ENCODE measurements at places on chromosomes 12 and 14.

GRCh38 chr14:95287176-95287754 lies 32.4 kb downstream of the CLMN start:
- no peaks in the 10 kb centered on the region for H3K36me3 ChIP-seq
- peaks cover 2% of the 10 kb centered on the region for H3K4me1 ChIP-seq
- DNase-seq, result no peak
- H3K27me3 ChIP-seq, result no peaks in the 10 kb centered on the region
- H3K4me3 ChIP-seq, result no peak overlapping the region

GRCh38 chr12:43979450-43979849 lies 143.6 kb downstream of the TMEM117 start:
- H3K27ac ChIP-seq, result no peak overlapping the region
- DNase-seq, result no peak
- H3K27me3 ChIP-seq, result no peaks in the 10 kb centered on the region

DNA sequence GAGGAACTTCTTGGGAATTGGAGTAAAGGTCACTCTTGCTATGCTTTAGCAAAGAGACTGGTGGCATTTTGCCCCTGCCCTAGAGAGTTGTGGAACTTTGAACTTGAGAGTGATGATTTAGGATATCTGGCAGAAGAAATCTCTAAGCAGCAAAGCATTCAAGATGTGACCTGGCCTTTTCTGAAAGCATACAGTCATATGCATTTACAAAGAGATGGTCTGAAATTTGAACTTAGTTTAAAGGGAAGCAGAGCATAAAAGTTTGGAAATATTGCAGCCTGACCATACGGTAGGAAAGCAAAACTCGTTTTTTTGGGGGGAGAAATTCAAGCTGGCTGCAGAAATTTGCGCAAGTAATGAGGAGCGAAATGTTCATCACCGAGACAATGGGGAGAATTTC lies 60.9 kb downstream of the NUBPL start:
- H3K4me1 ChIP-seq, result no peaks in the 10 kb centered on the region
- H3K27me3 ChIP-seq, result no peaks in the 10 kb centered on the region
- H3K27ac ChIP-seq, result no peak overlapping the region
- no peak overlapping the region for H3K4me3 ChIP-seq
- no peaks in the 10 kb centered on the region for H3K36me3 ChIP-seq

- H3K4me1 ChIP-seq, result peaks cover 8% of the 10 kb centered on the region
- no peak for DNase-seq
- peaks cover 43% of the 10 kb centered on the region for H3K27me3 ChIP-seq
Observed at GRCh38 chr12:52052468-52053186, 1.4 kb downstream of the NR4A1 start.

DNA sequence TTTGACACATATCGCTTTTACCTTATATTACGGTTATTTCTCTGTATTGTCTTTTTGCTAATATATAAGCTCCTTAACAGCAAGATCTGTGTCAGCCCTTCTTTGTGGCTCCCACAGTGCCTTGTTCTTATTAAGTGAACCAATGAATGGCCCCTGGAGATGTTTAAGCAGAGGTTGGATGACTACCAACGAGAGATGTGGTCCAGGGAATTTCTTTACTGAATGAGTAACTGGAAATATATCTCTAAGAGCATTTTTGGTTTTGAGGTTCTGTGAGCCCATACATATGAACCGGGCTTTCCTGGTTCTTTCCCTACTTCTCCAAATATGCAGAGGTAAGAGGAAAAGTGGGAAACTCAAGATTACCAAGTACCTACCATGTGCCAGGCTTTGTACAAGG lies 23.5 kb downstream of the CALCOCO1 start:
- no peaks in the 10 kb centered on the region for H3K4me1 ChIP-seq
- H3K27me3 ChIP-seq, result peaks cover 6% of the 10 kb centered on the region
- H3K4me3 ChIP-seq, result no peak overlapping the region
- no peak for DNase-seq
- H3K27ac ChIP-seq, result no peak overlapping the region

DNA sequence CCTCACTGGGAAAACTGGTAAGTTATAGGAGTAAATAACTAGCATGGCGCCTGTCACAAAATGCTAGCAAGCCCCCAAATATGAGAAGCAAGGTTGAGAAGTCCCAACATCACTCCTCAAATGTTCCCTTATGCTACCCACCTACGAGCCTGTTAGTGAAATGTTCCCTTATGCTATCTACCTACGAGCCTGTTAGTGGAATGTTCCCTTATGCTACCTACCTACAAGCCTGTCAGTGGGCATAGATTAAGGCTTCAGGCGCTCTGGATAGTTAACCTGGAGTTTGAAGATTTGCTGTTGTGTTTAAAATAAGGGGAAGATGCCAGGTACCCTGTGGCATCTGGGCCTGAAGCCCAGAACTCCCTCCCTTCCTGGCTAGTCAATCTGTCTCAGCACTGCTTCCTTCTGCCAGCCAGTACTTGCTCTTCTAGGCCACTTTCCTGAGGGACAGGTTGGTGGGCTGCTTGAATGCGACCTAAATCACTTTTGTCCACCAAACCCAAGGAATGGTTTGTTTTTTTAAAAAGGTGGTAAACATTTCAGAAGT lies 67.1 kb upstream of the SINHCAF start:
- H3K4me1 ChIP-seq, result no peaks in the 10 kb centered on the region
- H3K36me3 ChIP-seq, result no peaks in the 10 kb centered on the region
- no peak overlapping the region for H3K27ac ChIP-seq
- H3K4me3 ChIP-seq, result no peak overlapping the region
- no peak for DNase-seq

DNA sequence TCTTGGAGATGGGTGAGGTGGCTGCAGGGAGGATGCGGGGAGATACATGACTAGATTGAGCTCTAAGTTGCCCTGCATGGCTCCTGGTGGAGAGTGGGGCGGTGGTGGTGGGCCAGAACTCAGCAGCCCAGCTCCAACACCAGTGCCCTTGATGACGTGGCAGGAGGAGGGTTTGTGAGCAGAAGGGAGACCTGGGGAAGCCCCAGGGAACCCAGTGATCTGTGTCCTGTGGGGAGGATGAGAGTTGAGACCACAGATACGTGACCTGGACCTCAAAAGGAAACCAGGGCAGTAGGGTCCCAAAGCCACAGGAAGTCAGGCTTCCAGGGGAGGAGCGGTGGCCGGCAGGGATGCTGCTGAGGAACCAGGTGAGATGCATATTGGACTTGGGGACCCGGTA lies 989.1 kb upstream of the TMEM132C start:
- no peak overlapping the region for H3K4me3 ChIP-seq
- DNase-seq, result no peak
- H3K27ac ChIP-seq, result no peak overlapping the region
- H3K4me1 ChIP-seq, result no peaks in the 10 kb centered on the region

- no peaks in the 10 kb centered on the region for H3K27me3 ChIP-seq
- no peak overlapping the region for H3K4me3 ChIP-seq
- H3K4me1 ChIP-seq, result peaks cover 22% of the 10 kb centered on the region
- no peak overlapping the region for H3K27ac ChIP-seq
- DNase-seq, result peak; percentile 93
- H3K36me3 ChIP-seq, result no peaks in the 10 kb centered on the region
Observed at GRCh38 chr12:5200278-5201087, 156.8 kb downstream of the KCNA5 start.

DNA sequence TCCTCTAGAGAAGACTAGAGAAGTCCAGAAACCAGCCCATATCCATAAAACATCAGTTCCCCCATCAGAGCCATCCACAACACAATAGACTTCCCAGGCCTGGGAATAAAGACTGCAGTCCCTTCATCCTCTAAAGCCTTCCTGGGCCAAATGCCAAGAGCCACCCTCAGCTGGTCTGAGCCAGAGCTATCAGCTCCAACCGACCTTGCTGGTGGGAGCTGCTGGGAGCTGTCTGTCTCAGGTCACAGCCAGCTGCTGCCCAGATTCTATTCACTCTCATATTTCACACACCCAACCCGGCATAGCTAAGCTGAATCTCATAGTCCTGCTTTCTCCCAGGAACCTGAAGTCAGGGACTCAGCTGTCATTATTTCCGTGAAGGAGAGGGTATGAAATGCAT lies 10.9 kb upstream of the TFCP2 start:
- no peaks in the 10 kb centered on the region for H3K27me3 ChIP-seq
- H3K36me3 ChIP-seq, result no peaks in the 10 kb centered on the region
- DNase-seq, result no peak
- no peak overlapping the region for H3K27ac ChIP-seq
- H3K4me3 ChIP-seq, result no peak overlapping the region

- H3K27ac ChIP-seq, result no peak overlapping the region
- H3K4me1 ChIP-seq, result peaks cover 7% of the 10 kb centered on the region
- H3K36me3 ChIP-seq, result no peaks in the 10 kb centered on the region
- no peak for DNase-seq
- H3K4me3 ChIP-seq, result peak overlapping the region; percentile 12
Observed at GRCh38 chr14:104931771-104932675, 7.3 kb downstream of the PLD4 start.

- H3K36me3 ChIP-seq, result no peaks in the 10 kb centered on the region
- H3K4me1 ChIP-seq, result no peaks in the 10 kb centered on the region
- H3K27me3 ChIP-seq, result no peaks in the 10 kb centered on the region
Observed at GRCh38 chr14:68526512-68527091, 266.3 kb downstream of the ZFP36L1 start.

DNA sequence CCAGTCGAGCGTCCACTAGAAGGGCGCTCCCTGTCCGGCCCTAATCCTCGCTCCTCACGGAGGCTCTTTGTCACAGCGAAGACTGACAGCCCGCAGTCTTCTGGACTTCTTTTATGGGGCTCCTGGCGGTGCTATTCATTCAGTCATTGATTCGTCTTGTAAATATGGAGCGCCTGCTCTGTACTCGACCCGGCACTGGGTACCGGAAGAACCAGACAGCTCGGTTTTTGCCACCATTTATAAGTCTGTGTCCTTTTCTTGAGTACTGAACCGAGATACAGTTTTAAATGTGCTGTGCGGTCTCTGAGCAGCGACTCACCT lies 570 bp downstream of the DMAC2L start:
- H3K27ac ChIP-seq, result peak overlapping the region; percentile 90
- no peaks in the 10 kb centered on the region for H3K27me3 ChIP-seq
- H3K36me3 ChIP-seq, result 0 out of 2 replicates have a peak, but pooled peaks cover 2% of the 10 kb centered on the region
- H3K4me3 ChIP-seq, result peak overlapping the region; percentile 71
- DNase-seq, result no peak

- no peak overlapping the region for H3K4me3 ChIP-seq
- no peaks in the 10 kb centered on the region for H3K36me3 ChIP-seq
- H3K27ac ChIP-seq, result no peak overlapping the region
- peaks cover 5% of the 10 kb centered on the region for H3K4me1 ChIP-seq
- H3K27me3 ChIP-seq, result no peaks in the 10 kb centered on the region
Observed at GRCh38 chr12:89251342-89252271, 100.7 kb downstream of the DUSP6 start.

GRCh38 chr12:18416412-18416811 lies 155.1 kb downstream of the PIK3C2G start:
- H3K4me3 ChIP-seq, result no peak overlapping the region
- no peaks in the 10 kb centered on the region for H3K36me3 ChIP-seq
- no peak overlapping the region for H3K27ac ChIP-seq
- no peaks in the 10 kb centered on the region for H3K27me3 ChIP-seq
- no peak for DNase-seq

DNA sequence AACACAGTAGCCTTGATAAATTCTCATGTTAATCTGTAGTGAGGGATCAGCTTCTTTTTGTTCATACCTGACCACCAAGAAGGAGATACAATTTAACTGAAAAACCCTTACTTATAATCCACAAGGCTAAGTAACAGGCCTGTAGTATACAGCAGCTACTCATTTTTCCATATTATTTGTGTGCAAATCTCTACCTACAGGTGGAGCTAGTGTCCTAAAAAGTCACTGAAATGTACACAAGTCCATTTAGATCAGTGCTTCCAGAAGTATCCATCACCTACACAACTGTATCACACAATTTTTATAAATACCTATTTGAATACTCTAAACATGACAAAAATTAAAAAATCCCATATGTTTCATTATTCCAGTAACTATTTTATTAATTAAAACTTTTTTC lies 173.2 kb downstream of the SLC35F4 start:
- H3K4me3 ChIP-seq, result no peak overlapping the region
- no peaks in the 10 kb centered on the region for H3K36me3 ChIP-seq
- no peak overlapping the region for H3K27ac ChIP-seq
- DNase-seq, result no peak
- no peaks in the 10 kb centered on the region for H3K4me1 ChIP-seq
- no peaks in the 10 kb centered on the region for H3K27me3 ChIP-seq

- no peaks in the 10 kb centered on the region for H3K27me3 ChIP-seq
- H3K4me3 ChIP-seq, result no peak overlapping the region
- no peaks in the 10 kb centered on the region for H3K4me1 ChIP-seq
Observed at GRCh38 chr12:73892201-73892600, 645.4 kb upstream of the ATXN7L3B start.

- H3K27me3 ChIP-seq, result no peaks in the 10 kb centered on the region
- no peaks in the 10 kb centered on the region for H3K4me1 ChIP-seq
- H3K36me3 ChIP-seq, result no peaks in the 10 kb centered on the region
- DNase-seq, result peak; percentile 10
- no peak overlapping the region for H3K4me3 ChIP-seq
- H3K27ac ChIP-seq, result no peak overlapping the region
Observed at GRCh38 chr12:127485528-127485927, 781.4 kb upstream of the TMEM132C start.

GRCh38 chr12:104232609-104233280 lies 17.2 kb downstream of the TXNRD1 start:
- H3K4me3 ChIP-seq, result no peak overlapping the region
- H3K27ac ChIP-seq, result no peak overlapping the region
- DNase-seq, result no peak
- no peaks in the 10 kb centered on the region for H3K4me1 ChIP-seq

- H3K4me1 ChIP-seq, result no peaks in the 10 kb centered on the region
- H3K27me3 ChIP-seq, result no peaks in the 10 kb centered on the region
- no peak overlapping the region for H3K27ac ChIP-seq
- DNase-seq, result no peak
- no peak overlapping the region for H3K4me3 ChIP-seq
Observed at GRCh38 chr12:84842406-84843013, 70.1 kb downstream of the SLC6A15 start.
